ENCODE measurements at places on chromosomes 11 and 22.
A peak's percentile ranks its signal among the peaks of the same experiment; 100 is the strongest.

DNA sequence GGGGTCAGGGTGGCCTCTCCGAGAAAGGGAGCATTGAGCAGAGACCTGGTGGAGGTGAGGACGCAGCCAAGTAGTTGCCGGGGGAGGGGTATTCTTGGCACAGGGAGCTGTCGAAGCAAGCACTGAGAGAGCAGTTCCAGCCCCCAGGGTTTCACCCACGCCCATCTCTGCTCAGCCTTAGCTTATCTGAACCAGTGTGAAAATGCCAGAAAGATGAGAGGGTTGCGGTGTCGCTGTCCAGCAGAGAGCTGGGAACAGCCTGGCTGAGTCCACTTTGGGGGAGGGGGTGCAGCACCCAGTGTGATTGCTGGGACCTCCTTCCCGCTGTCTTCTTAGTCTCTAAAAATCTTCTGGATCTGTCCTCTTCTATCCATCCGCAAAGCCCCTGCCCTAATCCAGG, 123.3 kb upstream of the TBCEL start:
- peak; percentile 44 for DNase-seq

DNA sequence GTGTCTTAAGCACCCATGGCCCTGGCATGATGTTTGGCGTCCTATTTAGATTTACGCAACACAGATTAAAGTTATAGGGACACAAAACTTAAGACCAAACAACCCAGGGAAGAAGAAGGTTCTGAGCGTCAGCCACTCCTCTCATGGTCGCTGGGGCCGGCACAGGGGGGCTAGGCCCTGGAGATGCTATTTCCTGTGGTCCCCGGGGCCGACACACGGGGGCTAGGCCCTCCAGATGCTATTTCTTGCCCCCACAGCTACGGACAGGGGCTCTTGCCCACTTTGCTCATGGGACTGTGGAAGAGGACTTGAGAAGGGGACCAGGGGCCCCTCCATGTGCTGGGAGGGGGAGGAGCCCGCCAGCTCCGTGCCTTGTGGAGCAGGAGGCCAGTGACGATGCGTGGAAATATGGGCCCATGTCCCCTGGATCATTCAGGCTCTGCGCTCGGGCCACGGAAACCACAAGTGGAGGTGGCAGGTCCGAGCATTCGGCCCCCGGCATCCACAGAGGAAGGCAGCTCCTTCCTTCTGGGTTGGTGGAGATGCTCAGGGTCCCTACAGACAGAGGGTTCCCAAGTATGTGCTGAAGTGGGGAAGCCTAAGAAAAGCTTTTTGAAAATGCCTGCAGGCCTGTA, 711.1 kb downstream of the BRD1 start:
- no peak for DNase-seq

DNA sequence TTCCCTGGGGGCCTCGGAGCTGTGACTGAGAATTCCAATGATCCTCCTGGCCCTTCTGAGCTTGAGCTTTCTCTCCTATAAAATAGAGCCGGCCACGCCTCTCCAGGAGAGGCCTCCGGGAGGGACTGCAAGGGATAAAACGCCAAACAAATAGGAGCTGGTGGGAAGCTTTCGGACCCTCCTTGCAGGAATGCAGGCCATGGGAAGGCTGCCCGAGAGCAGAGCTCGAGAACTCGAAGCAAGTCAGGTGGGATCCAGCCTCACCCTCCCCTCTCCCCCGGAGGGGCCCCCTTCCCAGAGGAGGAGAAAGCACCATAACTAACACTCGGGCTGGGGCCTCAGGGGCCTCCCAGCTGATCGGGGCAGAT, 34.6 kb downstream of the FLRT1 start:
- no peak for DNase-seq

DNA sequence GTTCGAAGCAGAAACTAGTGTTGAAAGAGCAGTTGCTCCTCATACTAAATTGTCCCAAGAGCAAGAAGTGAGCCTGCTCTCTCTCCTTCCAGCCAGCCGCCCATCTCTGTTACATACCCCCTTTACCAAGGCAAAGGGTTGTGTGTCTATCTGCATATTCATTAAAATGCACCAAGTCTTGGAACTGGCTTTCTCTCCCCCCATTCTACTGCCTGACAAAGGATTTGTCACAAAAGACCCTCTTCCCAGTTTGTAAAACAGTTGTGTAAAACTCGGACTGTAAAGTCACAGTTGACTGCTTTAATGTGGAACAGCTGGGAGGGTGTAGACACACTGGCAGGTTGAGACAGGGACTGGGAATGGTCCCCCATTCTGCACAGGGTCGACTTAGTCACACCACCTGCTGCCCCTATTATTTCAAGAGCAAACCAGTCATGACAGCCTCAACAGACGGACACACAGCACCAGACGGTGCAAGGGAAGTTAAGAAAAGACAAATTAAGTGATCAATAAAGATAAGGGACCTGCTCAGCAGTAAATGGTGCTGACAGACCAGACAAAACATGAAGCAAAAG, 60.0 kb upstream of the HTATIP2 start:
- no peak for DNase-seq

- no peak for DNase-seq
Measured at GRCh38 chr22:19559324-19559811, 35.2 kb upstream of the CLDN5 start.

- DNase-seq = no peak
Measured at GRCh38 chr11:120746376-120746775, 234.8 kb downstream of the GRIK4 start.

DNA sequence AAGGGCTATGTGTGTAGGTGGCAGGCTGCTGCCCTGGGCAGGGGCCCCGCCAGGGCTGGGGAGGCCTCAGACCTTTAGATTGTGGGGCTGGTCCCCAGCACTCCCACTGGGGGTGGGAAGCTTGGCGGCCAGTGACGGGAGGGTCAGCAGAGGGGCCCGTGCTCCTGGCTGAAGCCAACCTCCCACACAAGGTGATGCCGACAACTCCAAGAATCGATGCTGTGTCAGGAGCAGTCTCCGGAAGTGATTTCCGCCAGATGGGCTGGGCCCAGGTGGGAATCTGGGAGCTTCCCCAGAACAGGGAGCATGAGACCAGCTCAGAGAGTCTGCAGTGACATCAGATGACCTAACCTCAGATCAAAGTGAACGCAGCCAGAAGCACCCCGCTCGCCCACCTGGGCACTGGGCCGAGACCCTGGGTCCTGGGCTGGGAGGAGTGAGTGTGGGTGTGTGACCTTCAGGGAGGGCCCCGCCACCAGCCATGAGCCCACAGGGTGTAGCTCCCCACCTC, 7.7 kb downstream of the TRPM5 start:
- DNase-seq = no peak

GRCh38 chr22:48270731-48271130, 1508.3 kb downstream of the TBC1D22A start:
- DNase-seq = no peak

DNA sequence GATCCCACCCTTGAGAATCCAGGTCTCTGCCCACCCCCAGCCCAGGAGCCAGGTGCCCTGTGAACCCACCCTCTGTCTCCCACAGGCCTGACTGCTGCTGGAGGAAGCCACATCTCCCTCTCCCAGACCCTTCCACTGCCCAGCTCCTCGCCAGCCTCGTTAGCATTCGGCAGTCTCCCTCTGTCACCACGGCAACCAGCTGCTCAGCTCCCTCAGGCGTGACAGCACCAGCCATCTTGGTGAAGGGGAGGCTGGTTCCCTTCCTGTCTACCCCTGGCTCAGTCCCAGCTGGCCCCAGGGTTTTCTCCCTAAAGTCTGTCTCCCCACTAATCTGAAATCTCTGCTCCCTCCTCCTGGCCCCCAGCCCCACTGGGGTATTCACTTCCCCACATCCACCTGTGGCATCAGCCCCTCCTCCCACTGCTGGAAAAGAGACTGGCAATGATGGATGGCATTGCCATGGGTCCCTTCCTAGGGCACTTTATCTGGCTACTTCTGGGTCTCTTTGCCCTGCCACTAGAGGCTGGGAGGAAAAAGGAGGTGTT, 28.1 kb downstream of the NRXN2 start:
- DNase-seq = peak; percentile 90

- DNase-seq = no peak
Measured at GRCh38 chr22:49238181-49239141, 589.2 kb downstream of the BRD1 start.

- no peak for DNase-seq
Measured at GRCh38 chr11:92707665-92708064, 261.8 kb upstream of the MTNR1B start.

GRCh38 chr11:68007498-68008380, 2.4 kb upstream of the ALDH3B1 start:
- no peak for DNase-seq

DNA sequence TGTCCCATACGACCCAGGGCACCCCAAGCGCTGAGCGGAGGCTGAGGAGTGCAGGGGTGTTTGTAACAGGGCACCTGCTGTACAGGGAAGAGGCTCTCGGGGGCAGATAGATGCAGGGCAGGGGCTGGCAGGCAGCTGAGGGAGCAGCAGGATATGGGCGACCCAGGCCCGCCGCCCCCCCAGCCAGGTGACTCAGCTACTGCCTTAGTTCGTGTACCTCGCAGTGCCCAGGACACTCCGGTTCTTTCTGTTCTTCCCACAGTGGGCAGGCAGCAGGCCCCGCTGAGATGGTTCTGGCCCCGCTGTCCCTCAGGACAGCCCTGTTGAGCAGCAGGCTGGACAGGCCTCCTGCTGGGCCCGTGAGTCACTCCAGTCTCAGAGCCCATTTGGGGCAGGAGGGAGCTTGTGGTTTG, 16.2 kb downstream of the PHLDA2 start:
- peak; percentile 45 for DNase-seq

DNA sequence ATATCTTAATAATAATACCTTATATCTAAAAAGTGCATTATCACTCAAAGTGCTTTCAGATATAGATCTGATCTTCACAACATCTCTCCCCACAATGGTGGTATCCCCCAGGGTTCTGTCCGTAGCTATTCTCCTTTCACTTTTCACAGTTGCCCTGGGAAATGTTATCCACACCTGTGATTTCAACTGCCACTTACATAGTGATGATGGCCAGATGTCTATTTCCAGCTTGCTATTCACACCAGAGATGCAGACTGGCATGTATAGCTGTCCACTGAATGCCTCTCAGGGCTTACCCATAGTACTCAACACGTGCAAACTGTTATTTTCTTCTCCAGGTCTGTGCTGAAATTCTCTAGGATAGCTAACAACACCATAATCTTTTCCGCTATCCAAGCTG, 724.7 kb downstream of the DLG2 start:
- DNase-seq = no peak

DNA sequence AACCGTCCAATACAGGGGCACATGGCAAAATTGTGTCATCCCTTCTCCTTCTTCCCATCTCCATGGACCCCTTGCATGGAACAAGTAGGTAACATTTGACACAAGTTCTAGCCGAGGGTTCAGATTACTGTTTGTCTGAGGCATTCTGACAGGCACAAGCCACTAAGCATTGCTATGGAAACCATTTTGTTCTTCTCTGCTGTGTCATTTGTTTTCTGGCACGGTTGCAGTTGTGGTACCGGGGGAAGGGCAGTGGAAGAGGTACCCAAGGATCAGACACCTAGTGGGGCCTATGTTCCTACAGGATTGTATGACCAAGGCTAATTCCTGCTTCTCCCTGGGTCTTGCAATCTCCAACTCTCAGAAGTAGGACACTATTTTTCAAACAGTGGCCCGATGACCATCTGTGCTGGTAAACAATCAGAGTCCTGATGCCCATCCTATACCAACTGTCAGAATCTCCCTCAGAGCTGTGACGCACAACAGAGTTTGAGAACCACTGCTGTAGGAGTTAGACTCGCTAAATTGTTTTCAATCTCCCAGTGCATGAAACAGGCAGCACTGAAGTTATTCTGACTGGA, 69.3 kb downstream of the KCNC1 start:
- DNase-seq = no peak

DNA sequence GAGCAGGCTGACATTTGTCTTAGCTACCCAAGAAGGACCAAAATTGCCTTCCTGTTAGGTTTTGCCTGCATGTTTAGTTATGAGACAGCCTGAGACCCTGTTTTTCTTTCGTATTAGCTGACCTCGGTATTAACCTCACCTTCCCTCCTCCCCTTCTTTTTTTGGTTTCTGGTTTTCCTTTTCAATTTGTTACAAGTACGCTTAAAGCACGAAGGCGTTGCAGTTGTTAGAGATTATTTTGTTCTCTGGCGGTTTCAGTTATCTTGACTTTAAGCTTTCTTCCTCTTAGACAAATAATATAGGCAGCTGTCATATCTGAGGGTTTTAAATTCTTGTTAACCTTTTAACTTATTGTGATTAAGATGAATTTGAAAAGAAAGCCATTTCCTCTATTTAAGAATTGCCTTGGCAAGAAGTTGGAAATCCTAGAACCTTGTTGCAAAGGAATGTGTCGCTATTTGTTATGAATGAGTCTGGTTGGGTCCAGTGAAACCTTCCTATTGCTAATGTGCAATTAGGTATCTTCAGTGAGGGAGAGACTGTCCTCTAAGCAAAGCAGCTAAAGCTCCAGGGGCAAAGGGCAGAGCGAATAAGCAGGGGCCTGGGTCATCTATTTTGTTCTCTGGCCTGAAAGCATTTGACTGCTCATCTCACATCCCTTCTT, 45.7 kb downstream of the PACS1 start:
- no peak for DNase-seq

DNA sequence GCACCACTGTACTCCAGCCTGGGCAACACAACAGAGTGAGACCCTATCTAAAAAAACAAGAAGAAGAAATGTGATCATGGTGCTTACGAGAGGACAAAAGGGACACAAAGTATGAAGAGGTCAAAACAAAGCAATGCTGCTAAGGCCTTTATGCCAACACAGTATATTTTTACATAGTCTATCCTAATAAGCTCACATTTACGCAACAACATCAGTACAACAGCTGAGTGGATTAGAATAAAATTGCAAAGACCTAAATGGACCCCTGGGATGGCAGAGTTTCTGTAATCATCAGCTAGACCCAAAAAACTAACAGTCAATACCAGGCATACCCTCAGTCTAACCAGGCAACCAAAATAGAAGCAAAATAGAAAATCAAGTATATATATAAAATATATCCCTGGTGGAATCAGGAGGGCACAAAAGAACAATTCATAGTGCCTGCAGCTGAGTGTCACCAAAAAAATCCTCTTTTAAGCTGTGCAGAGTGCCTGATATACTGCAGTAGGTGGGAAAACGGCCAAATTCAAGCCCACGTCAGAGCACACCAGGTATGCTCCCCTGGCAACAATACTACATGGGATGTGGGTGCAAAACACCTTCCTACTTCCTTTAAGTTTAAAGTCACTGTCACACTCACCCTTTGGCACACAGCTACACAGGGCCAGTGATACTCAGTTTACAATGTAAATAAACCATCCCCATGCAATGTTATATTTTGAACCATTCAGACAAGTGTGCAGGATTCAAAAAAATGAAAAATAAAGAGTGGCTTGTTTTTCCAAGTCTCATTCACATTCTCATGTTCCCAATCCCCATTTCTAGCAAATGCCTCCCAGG, 57.8 kb downstream of the RBFOX2 start:
- no peak for DNase-seq

GRCh38 chr22:42889304-42889703, 32.2 kb upstream of the ARFGAP3 start:
- DNase-seq = no peak

DNA sequence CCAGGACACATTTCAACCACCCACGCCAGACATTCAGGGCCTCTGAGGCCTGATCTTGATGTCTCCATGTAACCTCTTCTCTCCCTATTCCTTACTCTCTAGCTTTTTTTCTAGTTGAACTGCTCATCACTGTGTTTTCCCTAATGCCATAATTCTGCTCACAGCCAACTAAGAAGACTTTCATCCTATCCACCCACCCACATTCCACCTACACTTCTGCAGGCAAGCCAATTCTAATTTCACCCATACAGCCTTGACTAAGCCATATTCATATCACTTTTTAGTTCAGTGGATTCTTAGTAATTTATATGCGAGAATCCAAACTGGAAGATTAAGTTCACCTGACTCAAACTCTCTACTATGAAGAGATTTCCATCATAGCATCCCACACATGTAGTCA, 394.4 kb downstream of the INSC start:
- no peak for DNase-seq

GRCh38 chr22:31083377-31083768, 2.3 kb downstream of the SMTN start:
- peak; percentile 7 for DNase-seq
